ENCODE measurements at places on chromosomes 2 and 18.

GRCh38 chr2:98329549-98329948, 16.7 kb upstream of the CNGA3 start:
- DNase-seq: no peak

DNA sequence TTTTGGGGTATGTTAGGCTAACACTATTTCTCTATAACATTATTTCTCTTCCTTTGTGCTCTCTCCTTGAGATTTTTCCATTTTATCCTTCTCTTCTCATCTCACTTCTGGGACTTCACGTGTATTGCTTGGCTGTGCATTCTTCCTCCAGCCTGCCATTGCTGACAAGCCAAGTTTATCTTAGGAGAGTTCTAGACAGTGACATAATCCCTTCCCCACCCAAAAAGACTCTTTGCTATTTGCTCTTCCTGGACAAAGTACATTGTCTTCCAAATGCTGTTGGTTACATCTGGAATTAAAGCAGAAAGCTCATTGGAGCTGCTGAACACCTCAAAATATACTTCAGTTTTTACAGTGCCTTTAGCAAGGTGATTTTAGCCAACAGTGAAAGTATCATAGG, 8.9 kb downstream of the TSPYL6 start:
- DNase-seq: no peak

DNA sequence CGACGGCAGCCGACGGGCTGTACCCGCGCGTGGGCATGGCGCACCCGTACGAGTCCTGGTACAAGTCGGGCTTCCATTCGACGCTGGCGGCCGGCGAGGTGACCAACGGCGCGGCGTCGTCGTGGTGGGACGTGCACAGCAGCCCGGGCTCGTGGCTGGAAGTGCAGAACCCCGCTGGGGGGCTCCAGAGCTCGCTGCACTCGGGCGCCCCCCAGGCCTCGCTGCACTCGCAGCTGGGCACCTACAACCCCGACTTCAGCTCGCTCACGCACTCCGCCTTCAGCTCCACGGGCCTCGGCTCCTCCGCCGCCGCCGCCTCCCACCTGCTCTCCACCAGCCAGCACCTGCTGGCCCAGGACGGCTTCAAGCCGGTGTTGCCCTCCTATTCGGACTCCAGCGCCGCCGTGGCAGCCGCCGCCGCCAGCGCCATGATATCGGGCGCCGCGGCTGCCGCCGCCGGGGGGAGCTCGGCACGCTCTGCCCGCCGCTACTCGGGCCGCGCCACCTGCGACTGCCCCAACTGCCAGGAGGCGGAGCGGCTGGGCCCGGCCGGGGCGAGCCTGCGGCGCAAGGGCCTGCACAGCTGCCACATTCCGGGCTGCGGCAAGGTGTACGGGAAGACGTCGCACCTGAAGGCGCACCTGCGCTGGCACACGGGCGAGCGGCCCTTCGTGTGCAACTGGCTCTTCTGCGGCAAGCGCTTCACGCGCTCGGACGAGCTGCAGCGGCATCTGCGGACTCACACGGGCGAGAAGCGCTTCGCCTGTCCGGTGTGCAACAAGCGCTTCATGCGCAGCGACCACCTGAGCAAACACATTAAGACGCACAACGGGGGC, 2.0 kb downstream of the SP9 start:
- no peak for DNase-seq

- no peak for DNase-seq
Observed at GRCh38 chr18:6484659-6485058, 69.9 kb upstream of the L3MBTL4 start.

- no peak for DNase-seq
Observed at GRCh38 chr2:29966266-29966665, 44.9 kb upstream of the ALK start.

GRCh38 chr2:181984814-181985631, 630 bp upstream of the PPP1R1C start:
- DNase-seq: no peak

DNA sequence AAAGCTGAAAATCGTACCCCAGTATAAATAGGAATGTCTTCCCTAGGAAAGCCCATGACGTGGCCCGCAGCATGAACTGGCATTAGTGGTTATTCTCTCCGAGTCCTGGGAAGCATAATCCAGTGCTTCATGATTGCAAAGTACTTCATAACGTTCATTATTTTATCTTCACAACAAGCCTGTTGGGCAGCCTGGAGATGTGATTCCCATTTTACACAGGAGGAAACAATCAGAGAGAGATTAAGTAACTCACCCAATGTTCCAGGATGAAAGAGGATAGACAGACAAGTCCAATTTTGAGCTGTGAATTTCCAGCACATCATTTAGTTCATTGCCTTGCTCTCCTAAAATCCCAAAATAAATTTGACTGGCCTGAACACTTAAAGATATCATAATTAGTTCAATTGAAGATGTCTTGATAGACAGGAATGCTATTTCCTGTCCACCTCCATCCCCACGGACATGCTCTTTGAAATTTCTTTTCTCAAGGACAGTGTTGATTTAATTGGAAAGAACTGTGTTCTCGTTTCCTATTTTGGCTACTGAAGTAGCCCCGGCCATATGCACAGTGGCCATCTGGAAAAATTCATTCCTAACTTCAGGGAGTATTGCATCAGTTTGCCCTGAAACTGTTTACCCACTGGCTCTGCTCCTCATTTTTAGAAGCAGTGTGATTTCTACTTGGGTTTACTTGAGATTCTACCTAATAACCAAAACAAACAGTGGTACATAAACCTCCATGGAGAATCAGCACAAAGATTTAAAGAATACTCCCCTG, 93.9 kb downstream of the VWC2L start:
- no peak for DNase-seq

DNA sequence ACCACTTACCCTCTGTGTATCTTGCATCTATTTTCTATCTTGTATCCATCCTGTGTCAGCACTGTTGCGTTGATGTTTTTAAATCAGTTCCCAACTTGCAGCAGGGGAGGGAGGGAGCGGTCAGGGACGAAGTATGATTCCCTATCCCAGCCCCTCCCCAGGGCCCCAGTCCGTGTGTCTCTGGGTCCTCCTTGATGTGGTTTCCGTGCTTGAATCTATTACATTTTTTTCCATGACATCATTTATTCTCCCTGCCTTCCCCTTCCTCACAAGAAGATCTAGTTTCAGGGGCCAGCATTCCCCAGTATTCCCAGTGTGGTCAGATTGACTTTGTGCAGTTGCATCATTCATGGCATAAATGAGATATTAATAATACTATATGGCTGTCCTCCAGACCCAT, 479.3 kb downstream of the PTPRM start:
- DNase-seq: no peak

GRCh38 chr18:68759308-68759707, 38.6 kb upstream of the CCDC102B start:
- DNase-seq: no peak
